ENCODE measurements at places on chromosomes 11 and 22.

GRCh38 chr11:79366218-79366617, 74.6 kb downstream of the TENM4 start:
- DNase-seq, result no peak

- peak; percentile 99 for DNase-seq
These were observed at the start of gene CRY2 for GRCh38 chr11:45846974-45847910. TSS of gene CRY2 (plus strand) at chr11:45847475. CDS start at chr11:45847491, 16 bp downstream.

DNA sequence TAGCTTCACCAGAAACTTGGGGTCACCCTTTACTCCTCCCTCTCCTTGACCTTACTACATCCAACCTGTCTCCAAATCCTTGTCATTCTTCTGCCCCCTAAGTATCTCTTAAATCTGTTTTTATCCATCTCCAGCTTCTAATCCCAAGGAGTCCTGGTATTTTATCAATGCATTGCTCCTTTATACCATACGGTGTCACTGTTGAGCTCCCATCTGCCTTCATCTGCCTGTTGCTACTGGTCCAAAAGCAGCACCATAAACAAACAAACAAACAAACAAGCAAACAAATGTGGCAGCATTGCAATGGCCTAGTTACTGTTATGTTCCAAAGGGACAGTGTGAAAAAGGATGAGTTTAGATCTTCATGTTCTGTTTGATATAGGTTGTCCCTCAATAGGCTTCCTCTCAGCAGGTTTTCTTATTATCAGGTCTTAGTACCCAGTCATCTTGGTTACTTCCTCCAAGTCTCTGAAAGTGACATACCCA, 34.2 kb downstream of the DNHD1 start:
- DNase-seq, result no peak

- no peak for DNase-seq
These were observed 84.3 kb upstream of the MTMR2 start for GRCh38 chr11:96008161-96008720.

- DNase-seq, result no peak
These were observed 6.6 kb upstream of the ARAP1 start for GRCh38 chr11:72758690-72759389.

DNA sequence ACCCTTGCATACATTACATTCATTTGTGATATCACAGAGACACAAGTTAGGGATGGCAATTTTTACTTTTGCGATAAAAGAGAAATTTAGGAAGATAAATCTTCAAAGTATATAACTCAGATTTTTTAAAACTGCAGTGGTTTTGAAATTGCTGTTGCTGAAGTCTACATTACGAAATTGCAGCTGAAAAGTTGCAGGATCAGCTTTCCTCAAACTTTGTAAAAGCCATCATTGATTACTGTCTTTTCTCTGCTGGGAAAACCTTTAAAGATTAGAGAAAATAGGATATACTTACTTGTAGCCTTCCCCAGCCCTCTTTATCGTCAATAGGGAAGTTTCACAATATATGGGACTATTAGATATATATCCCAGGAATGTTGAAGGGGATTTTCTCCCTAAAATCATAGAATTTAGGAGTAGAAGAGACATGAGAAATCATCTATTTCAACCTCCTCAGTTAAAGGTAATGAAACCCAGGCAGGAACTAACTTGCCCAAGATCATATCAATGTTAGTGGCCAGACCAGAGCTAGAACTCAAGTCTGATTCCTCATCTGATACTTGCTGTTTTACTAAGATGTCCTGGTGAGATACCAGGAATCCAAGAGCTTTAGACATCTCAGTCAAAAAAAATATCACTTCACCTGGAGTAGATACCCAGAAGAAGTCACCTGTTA, 10.4 kb upstream of the AGBL2 start:
- no peak for DNase-seq

DNA sequence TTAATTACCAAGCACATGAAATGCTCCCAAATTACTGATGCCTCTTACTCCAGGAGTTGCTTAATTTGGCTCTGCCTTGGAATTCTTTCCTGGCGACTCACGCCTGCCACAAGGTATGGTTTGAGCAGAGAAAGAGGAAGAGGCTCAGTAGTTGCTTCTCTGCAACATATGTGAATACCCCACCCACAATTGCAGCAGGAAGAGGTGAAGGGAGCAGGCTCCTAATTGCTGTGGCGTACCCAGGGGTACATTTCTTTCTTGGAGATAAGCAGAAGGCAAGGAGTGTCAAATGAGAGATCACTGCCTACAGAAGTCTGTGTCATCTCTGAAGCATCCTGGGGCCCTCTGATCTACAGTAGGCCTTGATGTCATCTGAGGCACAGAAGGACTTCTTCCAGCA, 10.6 kb upstream of the NNMT start:
- no peak for DNase-seq

- DNase-seq, result no peak
These were observed 69.4 kb upstream of the API5 start for GRCh38 chr11:43242401-43242800.

GRCh38 chr11:44730775-44731174, 4.0 kb downstream of the TSPAN18 start:
- DNase-seq, result no peak

DNA sequence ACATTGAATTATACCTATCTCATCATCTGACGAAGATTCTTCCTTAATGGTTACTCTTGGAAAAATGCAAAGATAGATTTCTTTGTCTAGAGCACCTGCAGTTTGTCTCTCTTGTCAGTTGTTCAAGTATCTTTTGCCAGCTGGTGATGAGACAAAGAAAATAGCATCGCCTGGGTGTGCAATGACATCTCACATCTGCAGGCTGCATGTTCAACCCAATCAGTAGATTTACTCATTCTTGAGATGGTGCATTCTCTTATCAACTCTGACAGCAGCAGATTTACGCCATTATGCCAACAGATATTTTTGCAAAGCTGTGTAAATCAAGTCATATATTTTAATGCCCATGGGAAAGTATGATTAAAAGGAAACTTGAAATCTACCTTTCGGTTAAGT, 164.6 kb upstream of the PDGFD start:
- DNase-seq, result no peak
